ENCODE measurements at places on chromosomes 12 and 14.
A peak's percentile ranks its signal among the peaks of the same experiment; 100 is the strongest.

- H3K27me3 ChIP-seq, result no peaks in the 10 kb centered on the region
Measured at GRCh38 chr12:96824838-96825236, 82.2 kb upstream of the NEDD1 start.

- H3K27me3 ChIP-seq, result peaks cover 26% of the 10 kb centered on the region
- H3K4me3 ChIP-seq, result no peak overlapping the region
- no peaks in the 10 kb centered on the region for H3K4me1 ChIP-seq
- H3K36me3 ChIP-seq, result no peaks in the 10 kb centered on the region
Measured at GRCh38 chr12:48782457-48783395, 6.2 kb downstream of the ADCY6 start.

DNA sequence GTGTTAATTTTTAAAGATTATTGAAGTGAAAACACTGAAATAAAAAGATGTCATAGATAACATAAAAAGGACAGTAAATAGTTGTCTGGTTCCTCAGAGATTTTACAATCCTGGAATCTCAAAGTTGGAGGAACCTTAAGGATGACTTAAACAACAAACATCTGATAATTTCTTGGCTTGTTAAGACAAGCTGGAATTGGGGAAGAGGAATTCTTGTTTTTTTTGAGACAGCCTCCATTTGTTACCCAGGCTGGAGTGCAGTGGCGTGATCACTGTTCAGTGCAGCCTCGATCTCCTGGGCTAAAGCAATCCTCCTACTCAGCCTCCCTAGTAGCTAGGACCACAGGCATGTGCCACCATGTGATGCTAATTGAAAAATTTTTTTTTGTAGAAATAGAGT lies 2.3 kb downstream of the ZNF410 start:
- H3K4me3 ChIP-seq, result no peak overlapping the region
- H3K4me1 ChIP-seq, result peaks cover 49% of the 10 kb centered on the region
- peak overlapping the region; percentile 54 for H3K27ac ChIP-seq
- H3K27me3 ChIP-seq, result no peaks in the 10 kb centered on the region

DNA sequence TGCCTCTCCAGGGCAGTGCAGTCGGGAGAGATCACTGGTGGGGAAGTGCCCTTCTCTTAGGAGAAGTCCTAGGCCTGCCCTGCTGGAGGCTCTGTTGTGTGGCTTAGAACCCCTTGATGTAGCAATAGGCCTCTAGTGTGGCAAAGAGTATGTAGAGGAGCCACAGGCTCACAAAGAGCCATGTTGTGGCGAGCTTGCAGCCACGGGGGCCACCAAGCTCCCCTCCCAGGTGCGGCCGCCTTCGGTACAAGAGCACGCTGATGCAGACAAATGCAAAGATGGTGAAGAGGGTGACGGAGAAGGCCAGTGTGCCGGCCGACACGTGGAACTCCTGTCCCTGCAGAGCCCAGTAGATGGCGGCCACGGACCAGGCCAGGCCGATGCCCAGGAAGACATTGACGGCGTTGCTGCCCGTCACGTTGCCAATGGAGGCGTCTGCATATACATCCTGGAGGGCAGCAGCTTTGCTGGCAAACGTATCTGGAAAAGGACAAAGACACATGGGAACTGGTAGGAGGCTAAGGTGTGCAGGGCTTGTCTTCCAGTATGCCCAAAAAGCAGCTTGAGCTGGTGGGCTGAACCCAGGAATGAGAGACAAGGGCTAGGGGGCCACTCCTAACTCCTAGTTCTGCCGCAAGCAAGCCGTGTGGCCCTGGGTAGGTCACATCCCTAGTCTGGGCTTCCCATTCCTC lies 142.8 kb downstream of the SLC8A3 start:
- peaks cover 30% of the 10 kb centered on the region for H3K27me3 ChIP-seq
- no peak overlapping the region for H3K27ac ChIP-seq
- no peak overlapping the region for H3K4me3 ChIP-seq
- no peaks in the 10 kb centered on the region for H3K36me3 ChIP-seq

GRCh38 chr14:43175896-43176295 lies 1331.2 kb downstream of the FSCB start:
- H3K27me3 ChIP-seq, result no peaks in the 10 kb centered on the region
- no peak overlapping the region for H3K4me3 ChIP-seq
- DNase-seq, result no peak
- no peak overlapping the region for H3K27ac ChIP-seq
- H3K36me3 ChIP-seq, result no peaks in the 10 kb centered on the region

- no peaks in the 10 kb centered on the region for H3K27me3 ChIP-seq
- no peak overlapping the region for H3K27ac ChIP-seq
Measured at GRCh38 chr14:99158150-99158549, 113.8 kb downstream of the BCL11B start.

Data from activated CD8-positive, alpha-beta memory T cell treated with anti-CD3 and anti-CD28 coated beads, Interleukin-2, amount 10 ng/mL, durations not matched to agents 7 days and 5 days (primary cell).